Tibial artery (tissue), 4 donors: ENCODE measurements at places on chromosomes 2 and 18.

- DNase-seq, result no peak
These were observed 1.7 kb upstream of the C2orf42 start for GRCh38 chr2:70192516-70192915.

- no peak for DNase-seq
These were observed 435.1 kb downstream of the MTX2 start for GRCh38 chr2:176704282-176704858.

GRCh38 chr2:129191530-129191929 lies 787.9 kb upstream of the RAB6C start:
- no peak for DNase-seq

- no peak for DNase-seq
These were observed 138.6 kb downstream of the DNER start for GRCh38 chr2:229575569-229576315.

DNA sequence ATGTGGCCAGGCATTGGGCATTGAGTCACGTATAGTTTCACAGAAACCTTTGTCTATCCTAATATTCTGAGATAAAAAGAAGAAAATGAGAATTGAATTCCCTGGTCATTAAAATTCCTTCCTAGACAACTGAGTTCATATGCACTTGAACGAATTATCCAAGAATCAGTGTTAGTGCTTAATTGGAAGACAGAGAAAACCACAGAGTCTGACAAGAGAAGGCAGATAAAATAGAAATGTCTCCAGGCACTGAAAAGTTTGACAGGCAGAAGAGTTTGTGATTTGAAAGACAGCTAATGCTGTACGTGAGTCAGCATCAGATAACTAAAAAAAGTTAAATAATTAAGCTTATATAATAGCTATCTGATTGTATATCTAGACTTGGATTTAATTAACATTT lies 47.7 kb upstream of the TRIB2 start:
- DNase-seq, result no peak

DNA sequence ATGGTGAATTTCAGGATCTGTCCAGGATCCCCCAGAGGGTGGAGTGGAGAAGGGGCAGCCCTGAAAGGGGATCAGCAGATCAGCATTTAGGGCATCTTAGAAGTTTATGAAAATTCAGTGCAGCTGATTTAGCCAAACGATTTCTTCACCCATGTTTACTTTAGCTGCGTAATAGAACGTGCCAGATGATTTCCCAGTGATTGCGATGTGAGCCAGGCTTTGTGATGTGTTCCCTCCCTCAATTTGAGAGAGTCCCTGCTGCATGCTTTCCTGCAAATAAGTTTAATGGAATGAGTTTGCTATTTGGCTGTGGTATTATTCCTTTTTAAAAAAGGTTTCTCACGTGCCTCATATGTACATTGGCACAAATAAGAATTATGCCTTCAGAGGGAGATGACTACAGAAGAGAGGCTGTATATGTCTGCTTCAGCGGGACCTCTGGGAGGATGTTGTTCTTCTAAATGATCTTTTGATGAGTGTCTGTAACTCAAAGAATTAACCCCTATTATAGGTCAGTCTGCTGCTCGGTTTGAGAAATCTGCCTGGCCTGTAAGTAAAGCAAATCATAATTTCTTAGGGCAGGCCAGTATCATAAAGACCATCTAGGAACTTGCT lies 111.9 kb downstream of the MRO start:
- peak; percentile 39 for DNase-seq

- peak; percentile 49 for DNase-seq
These were observed 132.1 kb downstream of the SH3RF3 start for GRCh38 chr2:109260886-109261700.

DNA sequence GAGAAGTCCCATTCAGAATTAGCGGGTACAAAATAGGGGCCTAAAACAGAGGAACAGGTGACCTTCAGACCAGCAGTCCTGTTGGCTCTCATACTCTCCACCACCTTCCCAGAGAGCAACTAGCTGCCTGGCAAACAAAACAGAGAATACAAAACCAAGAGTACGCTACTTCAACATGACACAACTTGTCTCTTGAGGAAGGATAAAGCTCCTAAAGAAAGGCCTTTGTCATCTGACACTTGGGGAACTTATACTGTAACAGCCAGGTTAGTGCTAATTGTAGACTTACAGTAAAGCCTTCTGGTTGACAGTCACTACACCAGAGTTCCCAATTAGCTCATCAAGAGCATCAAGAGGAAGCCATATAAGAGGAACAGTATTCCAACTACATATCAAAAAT lies 282.1 kb upstream of the NT5C1B start:
- DNase-seq, result no peak

DNA sequence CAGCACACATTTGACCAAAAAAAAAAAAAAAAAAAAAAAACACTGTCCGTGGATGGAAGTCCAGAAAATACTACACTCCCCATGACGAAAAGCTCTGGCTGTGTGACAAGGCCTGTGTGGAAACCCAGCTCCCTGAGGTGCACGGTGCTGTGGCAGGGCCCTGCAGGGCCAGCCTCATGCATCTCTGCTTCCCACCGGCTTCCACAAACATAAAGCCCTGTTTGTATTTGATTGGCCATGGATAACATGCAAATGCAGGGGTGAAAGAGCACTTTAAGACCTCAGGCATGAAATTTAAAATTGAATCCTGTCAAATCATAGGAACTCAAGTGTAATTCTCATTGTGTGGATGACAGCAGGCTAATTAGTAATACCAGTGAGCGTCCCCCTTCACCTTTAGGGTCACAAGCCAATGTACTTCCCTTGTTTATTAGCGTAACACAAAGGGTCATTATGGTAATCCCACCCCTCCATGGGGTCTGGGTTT lies 757.2 kb downstream of the GALR1 start:
- DNase-seq, result no peak
